ENCODE measurements at places on chromosomes 1 and 21.

GRCh38 chr1:59446257-59446901 is 149.5 kb downstream of the FGGY start:
- no peaks in the 10 kb centered on the region for H3K36me3 ChIP-seq
- no peaks in the 10 kb centered on the region for H3K4me1 ChIP-seq
- no peaks in the 10 kb centered on the region for H3K27me3 ChIP-seq
- DNase-seq: no peak

- no peaks in the 10 kb centered on the region for H3K27me3 ChIP-seq
- H3K27ac ChIP-seq: no peak overlapping the region
- H3K4me1 ChIP-seq: no peaks in the 10 kb centered on the region
- no peak overlapping the region for H3K4me3 ChIP-seq
Measured at GRCh38 chr1:247538561-247538960, 2.3 kb upstream of the OR2C3 start.

DNA sequence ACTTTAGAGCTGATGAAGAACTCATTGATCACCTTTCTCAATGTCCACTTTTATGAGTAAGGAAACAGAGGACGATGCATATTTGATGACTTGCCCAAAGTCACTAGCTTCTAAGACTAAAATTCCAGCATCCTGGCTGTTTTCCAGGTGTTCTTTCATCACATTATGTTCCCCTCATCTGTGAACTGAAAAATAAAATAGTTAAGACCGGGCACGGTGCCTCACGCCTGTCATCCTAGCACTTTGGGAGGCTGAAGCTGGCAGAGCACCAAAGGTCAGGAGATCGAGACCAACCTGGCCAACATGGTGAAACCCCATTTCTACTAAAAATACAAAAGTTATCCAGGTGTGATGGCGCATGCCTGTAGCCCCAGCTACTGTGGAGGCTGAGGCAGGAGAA is 297.5 kb downstream of the DUSP10 start:
- no peaks in the 10 kb centered on the region for H3K27me3 ChIP-seq
- no peak for DNase-seq
- H3K27ac ChIP-seq: no peak overlapping the region
- no peaks in the 10 kb centered on the region for H3K36me3 ChIP-seq
- H3K4me3 ChIP-seq: no peak overlapping the region

- no peak for DNase-seq
- no peaks in the 10 kb centered on the region for H3K36me3 ChIP-seq
- H3K4me1 ChIP-seq: no peaks in the 10 kb centered on the region
- H3K27ac ChIP-seq: no peak overlapping the region
- no peaks in the 10 kb centered on the region for H3K27me3 ChIP-seq
Measured at GRCh38 chr1:7948960-7949359, 8.3 kb upstream of the TNFRSF9 start.

GRCh38 chr1:189859385-189859977 is 618.2 kb downstream of the BRINP3 start:
- H3K4me3 ChIP-seq: no peak overlapping the region
- H3K4me1 ChIP-seq: no peaks in the 10 kb centered on the region
- H3K36me3 ChIP-seq: no peaks in the 10 kb centered on the region
- DNase-seq: no peak
- no peaks in the 10 kb centered on the region for H3K27me3 ChIP-seq

DNA sequence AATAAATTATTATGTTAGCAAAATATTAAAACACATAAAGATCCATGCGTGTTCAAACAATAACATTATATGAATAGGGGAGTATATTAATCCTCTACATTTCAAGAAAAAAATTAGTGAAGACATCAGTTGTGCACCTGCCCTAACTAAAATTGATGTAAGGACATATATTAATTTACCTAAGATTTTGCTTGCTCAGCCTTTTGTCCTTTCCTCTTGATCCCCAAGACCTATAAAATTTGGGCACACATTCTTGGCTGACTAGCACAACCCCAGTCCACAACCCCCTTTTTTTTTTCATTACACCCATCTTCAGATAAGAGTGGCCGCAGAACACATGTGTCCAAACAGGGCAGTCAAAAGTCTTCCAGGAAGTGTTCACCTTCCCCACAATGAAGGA is 6.6 kb downstream of the KRTAP21-2 start:
- no peak overlapping the region for H3K4me3 ChIP-seq
- no peaks in the 10 kb centered on the region for H3K36me3 ChIP-seq
- H3K4me1 ChIP-seq: no peaks in the 10 kb centered on the region

GRCh38 chr1:10515301-10515975 is 40.7 kb downstream of the PEX14 start:
- DNase-seq: no peak
- H3K4me3 ChIP-seq: no peak overlapping the region
- no peak overlapping the region for H3K27ac ChIP-seq
- peaks cover 13% of the 10 kb centered on the region for H3K4me1 ChIP-seq
- no peaks in the 10 kb centered on the region for H3K36me3 ChIP-seq

DNA sequence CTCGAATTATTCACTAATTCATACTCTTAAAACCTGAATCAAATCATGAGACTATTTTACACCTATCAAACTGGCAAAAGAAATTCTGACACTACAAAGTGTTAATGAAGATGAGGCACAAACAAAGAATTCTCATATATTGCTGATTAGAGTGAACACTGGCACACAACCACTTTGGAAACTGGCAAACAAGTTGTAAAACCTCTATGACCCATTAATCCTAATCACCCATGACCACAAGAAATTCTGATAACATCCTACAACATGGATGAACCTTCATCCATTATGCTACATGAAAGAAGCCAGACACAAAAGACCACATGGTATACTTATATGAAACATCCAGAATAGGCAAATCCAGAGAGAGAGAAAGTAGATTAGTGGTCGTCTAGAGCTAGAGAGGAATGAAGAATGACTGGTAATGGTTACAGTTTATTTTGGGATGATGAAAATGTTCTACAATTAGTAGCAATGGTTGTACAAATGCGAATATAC is 8.5 kb downstream of the GPBP1L1 start:
- H3K4me3 ChIP-seq: no peak overlapping the region
- peak overlapping the region; percentile 75 for H3K27ac ChIP-seq
- no peaks in the 10 kb centered on the region for H3K27me3 ChIP-seq
- peaks cover 5% of the 10 kb centered on the region for H3K36me3 ChIP-seq
- DNase-seq: no peak
- peaks cover 56% of the 10 kb centered on the region for H3K4me1 ChIP-seq

DNA sequence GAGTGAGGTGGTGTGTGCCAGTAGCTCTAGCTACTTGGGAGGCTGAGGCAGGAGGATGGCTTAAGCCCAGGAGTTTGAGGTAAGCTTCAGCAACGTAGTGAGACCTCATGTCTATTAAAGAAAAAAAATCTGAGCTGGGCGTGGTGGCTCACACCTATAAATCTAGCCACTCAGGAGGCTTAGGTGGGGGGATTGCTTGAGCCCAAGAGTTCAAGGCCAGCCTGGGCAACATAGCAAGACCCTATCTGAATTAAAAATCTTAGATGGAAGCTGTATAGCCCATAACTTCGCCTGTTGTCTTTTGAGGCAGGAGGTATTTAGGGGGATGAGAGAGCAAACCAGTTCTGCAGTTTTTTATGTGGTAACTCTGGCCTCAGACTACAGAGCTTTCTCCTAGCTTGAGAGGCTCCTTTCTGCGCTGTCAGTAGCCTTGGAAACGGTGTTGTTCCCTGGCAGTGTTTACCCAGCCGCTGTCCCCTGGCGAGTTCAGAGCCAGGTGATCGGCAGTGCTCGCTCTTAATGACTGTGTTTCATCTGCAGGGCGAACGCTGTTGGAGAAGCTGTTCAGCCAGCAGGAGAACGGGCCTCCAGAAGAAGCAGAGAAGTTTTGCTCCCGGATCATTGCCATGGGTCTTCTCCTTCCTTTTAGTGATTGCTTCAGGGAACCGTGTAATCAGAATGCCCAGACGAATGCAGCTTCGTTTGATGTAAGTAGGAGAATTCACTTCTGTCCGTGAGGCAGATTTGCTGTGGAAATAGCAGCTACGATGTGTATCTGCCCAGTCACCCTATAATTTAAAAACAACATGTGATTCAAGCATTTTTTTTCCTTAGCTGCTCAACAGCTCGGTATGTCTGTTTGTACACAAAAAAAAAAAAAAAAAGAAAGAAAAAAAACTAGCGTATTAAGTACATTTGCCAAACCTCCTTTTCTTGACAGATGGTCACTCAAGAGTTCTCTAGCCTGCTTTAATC is 31.2 kb downstream of the FMN2 start:
- no peak for DNase-seq
- no peak overlapping the region for H3K4me3 ChIP-seq
- no peak overlapping the region for H3K27ac ChIP-seq
- H3K27me3 ChIP-seq: peaks cover 9% of the 10 kb centered on the region
- H3K4me1 ChIP-seq: no peaks in the 10 kb centered on the region

DNA sequence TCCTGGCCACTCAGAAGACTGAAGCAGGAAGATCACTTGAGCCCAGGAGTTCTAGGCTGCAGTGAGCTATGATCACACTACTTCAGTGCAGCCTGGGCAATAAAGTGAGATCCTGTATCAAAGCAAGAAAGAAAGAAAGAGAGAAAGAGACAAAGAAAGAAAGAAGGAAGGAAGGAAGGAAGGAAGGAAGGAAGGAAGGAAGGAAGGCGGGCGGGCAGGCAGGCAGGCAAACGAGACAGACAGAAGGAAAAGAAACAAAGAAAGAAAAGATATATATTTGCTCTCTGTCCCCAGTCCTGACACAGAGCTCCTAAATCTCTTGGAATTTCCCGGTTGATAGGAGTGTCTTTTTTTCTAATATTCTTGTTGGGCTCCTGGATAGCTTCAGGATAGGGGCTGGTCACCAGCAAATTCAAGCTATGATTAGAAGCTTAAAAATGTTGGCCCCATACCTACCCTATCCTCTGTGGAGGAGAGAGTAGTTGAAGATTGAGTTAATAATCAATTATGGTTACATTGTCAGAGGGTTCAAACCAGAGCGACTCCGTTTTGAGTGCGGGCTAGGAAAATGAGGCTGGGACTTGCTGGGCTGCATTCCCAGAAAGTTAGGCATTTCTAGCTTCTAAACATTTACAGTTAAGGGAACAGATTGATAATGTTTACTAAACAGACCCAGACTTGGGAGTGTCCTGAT is 3.3 kb upstream of the MIGA1 start:
- DNase-seq: no peak
- H3K4me1 ChIP-seq: peaks cover 12% of the 10 kb centered on the region
- H3K4me3 ChIP-seq: no peak overlapping the region

- no peaks in the 10 kb centered on the region for H3K36me3 ChIP-seq
- H3K27ac ChIP-seq: no peak overlapping the region
- H3K27me3 ChIP-seq: peaks cover 21% of the 10 kb centered on the region
- no peak overlapping the region for H3K4me3 ChIP-seq
- DNase-seq: no peak
Measured at GRCh38 chr21:36551731-36552433, 72.0 kb upstream of the CLDN14 start.

GRCh38 chr1:36542024-36542961 is 59.6 kb upstream of the CSF3R start:
- H3K36me3 ChIP-seq: no peaks in the 10 kb centered on the region
- H3K27me3 ChIP-seq: peaks cover 37% of the 10 kb centered on the region
- no peaks in the 10 kb centered on the region for H3K4me1 ChIP-seq
- no peak for DNase-seq
- no peak overlapping the region for H3K27ac ChIP-seq

GRCh38 chr1:39491146-39491921 is at the start of gene BMP8A:
Gene BMP8A, plus strand, starts transcription at chr1:39491636. Its CDS starts 356 bp downstream, at chr1:39491992.
- H3K36me3 ChIP-seq: no peaks in the 10 kb centered on the region
- H3K4me3 ChIP-seq: peak within 1 kb of the TSS; percentile 57
- peak; percentile 55 for DNase-seq
- peaks cover 43% of the 10 kb centered on the region for H3K27me3 ChIP-seq
- H3K27ac ChIP-seq: no peak within 1 kb of the TSS
- H3K4me1 ChIP-seq: peaks cover 10% of the 10 kb centered on the region

Data from heart right ventricle (tissue), 16 donors.